NCI-H187 (cell line): ENCODE measurements at places on chromosomes 4 and X.
A peak's percentile ranks its signal among the peaks of the same experiment; 100 is the strongest.

- DNase-seq: no peak
Measured at GRCh38 chrX:35251226-35251625, 308.6 kb downstream of the FAM47B start.

DNA sequence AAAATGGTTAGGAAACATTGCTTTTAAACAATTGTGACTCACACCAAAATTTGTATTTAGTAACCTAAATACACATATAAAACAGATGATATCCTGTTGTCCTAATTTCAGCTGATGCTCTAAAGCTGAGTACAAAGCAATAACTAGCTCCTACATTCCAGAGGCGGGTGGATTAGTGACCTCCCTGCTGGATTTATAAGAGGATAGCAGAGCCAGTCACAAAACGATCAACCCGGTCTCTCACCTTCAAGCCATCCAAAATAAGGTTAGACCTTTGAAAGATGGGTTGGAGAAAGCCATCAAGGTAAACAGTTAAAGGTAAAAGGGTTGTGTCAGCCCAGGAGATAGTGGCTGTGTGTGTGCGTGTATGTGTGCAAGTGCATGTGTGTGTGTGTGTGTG is 43.2 kb upstream of the SFRP2 start:
- no peak for DNase-seq

- DNase-seq: no peak
Measured at GRCh38 chr4:16682975-16683374, 215.5 kb downstream of the LDB2 start.

GRCh38 chr4:78777576-78777940 is 1.4 kb downstream of the BMP2K start:
- no peak for DNase-seq

- peak; percentile 8 for DNase-seq
Measured at GRCh38 chrX:54043541-54044125, 640 bp downstream of the PHF8 start.

GRCh38 chr4:124178449-124179021 is 534.0 kb downstream of the ANKRD50 start:
- DNase-seq: no peak

DNA sequence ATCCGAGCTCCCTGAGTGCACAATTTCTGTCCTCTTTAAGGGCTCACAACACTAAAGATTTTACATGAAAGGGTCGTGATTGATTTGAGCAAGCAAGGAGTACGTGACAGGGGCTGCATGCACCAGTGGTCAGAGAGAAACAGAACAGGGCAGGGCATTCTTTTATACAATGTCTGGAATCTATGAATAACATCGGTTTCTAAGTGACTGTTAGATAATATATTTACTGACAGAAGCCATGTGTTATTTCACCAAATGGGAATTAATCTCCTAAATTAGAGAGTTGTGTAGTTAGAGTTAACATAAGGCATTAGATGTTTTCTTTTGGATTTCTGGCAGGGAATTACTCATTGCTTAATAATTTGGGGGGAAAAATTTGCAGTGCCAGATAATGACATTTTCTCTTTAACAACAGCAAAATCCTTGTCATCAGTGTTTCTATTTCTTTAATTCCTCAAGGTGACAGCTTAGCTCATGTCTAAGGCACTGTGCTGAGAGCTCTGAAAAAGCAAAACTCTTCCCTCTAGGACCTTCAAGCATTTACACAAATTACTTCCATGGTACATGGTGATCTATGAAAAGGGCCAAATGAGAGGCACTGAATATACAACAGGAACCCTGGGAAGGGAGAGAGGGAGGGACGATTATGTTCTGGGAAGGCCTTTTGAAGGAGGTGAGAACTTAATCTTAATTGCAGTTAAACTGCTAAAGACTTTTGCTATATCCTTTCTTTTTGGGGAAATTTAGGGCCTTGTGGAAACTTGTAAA is 145.0 kb downstream of the RTL3 start:
- no peak for DNase-seq

GRCh38 chr4:166493924-166494345 is 620.9 kb downstream of the TLL1 start:
- no peak for DNase-seq

DNA sequence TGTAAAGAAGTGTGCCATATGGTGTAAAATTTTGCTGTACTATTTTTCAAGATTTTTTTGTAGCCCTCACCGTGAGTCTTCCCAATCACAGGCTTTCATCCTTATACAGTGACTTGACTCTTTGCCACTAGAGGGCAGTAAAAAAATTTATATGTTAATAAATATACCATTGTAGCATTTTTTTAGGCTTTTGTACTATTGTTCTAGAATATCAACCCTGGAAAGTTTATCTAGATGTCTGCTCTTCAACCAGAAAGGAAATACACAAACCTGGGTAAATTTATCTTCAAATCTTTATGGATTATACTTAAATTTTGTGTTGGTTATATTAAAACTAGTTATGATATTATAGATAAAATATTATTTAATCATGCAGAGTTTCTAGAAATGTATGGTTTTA is 235.3 kb downstream of the TENM3 start:
- no peak for DNase-seq

GRCh38 chrX:102866981-102867656 is 70.0 kb upstream of the RAB40AL start:
- no peak for DNase-seq

- DNase-seq: no peak
Measured at GRCh38 chrX:115399306-115399705, 109.8 kb downstream of the LUZP4 start.

DNA sequence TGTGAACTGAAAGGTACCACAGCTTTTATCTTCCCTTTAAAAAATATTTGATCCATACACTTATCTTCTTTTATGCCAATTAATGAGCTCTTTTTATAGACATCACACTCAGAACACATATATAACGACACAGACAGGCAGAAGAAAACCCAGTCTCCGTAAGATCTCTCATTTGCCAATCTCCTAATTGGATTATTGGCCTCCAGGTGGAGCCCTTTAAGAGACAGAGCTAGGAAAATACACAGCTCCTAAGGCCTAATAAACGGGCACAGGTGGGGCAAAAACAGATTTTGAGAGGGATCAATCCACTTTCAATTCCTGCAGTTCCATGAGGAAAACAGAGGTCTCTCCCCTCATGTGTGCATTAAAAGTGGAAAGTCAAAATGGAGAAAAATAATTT is 1495.4 kb downstream of the RPA4 start:
- DNase-seq: no peak

- no peak for DNase-seq
Measured at GRCh38 chr4:17721496-17722355, 59.7 kb downstream of the FAM184B start.

- no peak for DNase-seq
Measured at GRCh38 chrX:19535476-19535875, 20.2 kb upstream of the MAP3K15 start.

DNA sequence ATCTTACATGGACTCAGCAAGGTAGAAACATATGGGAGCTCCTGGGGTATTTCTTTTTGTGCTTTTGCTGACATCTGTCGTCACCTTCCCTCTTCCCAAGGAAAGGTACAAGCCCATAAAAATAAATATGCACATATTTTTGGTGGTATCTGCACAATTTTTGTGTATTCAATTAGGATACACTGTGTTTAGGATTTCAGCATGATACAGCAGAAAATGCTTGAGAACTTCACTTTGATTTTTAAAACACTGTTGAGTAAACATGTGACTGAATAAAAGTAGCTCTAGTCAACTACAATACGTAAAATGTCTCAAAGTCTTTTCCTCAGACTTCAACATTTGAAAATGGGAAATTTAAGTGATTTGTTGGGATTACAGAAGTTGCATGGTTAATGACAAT is 99.4 kb upstream of the SPANXC start:
- no peak for DNase-seq

- no peak for DNase-seq
Measured at GRCh38 chr4:83010111-83010521, 507 bp downstream of the LIN54 start.

DNA sequence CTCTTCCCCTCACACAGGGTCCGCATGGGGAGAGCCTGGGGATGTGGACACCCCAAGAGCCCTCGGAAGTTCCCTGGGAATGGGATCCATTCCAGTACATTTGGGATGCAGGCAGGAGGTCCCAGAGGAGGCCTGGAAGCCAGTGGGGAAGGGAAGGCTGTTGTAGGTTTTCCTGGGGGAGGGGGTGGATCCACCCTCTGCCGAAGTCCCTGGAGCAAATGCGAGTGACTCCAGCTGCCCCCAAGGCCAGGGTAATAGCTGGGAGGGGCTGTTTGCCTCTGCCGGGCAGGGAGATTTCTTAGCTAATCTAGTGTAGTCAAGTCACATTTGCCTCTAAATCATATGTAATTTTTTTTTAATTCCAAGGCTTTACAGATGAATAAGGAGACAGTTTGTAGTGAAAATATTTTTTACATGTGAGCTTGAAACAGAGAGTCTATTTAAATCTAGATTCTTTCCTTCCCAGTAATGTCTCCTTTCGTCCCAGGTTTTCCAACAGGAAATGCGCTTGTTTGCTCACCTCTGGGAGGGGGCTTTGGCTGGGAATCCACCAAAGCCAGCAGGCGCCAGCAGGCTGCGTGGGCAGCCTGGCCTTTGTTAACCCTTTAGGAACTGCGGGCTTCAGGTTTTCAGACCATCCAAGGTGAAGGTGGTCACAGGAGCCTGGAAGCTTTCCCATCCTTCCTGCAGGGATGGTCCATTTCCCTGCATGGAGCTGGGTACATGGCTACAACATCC is 26.8 kb downstream of the SH3TC1 start:
- DNase-seq: no peak

GRCh38 chrX:131060147-131060546 is 2.0 kb downstream of the ARHGAP36 start:
- DNase-seq: no peak

DNA sequence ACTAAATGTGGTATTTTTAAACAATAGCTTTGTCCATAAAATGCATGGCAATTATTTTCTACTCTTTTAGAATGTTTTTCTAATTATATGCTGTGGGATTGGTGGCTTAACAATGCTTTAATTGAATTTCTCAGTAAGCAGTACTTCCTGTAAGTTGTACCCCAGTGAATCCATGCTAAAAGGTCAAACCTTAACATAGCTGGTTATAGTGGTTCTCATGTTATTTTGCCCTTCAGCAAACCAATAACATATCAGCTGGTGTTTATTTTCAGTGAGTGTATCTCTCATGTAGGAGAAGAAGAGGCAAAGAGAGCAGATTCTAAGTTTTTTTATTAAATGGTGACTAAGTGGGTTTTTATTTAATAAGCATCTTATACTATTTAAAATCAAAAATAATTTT is 41.5 kb downstream of the BTC start:
- DNase-seq: no peak

DNA sequence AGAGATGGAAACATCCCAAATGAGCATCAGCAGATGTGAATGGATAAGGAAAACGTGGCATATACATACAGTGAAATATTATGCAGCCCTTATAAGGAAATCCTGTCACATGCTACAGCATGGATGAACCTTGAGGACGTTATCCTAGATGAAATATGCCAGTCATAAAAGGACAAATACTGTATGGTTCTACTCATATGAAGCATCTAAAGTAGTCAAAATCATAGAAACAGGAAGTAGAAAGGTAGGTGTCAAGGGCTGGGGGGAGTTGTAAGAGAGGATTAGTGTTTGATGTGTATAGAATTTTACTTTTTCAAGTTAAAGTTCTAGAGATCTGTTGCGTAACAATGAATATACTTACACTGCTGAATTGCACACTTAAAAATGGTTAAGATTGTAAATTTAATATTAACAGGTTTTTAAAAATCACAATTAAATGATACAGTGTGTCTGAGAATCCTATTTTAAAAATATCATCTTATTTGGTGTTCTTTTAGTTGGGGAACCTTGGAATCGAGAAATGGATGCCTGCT is 58.5 kb downstream of the KDM6A start:
- no peak for DNase-seq

DNA sequence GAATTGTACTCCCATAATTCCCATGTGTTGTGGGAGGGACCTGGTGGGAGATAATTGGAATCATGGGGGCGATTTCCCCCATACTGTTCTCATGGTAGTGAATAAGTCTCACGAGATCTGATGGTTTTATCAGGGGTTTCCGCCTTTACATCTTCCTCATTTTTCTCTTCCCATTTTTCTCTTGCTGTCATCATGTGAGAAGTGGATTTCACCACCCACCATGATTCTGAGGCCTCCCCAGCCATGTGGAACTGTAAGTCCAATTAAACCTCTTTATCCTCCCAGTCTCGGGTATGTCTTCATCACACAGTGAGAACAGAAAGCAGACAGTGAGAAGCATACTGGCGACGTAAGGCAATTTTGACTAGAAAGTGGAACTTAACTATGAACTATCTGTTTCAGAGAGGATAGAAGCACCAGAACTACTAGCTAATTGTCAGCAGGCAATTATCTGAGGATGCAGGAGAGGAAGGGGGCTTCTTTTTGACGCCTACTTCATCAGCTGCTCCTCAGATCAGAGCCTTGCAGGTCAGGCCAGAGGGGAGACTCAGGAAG is 8.5 kb upstream of the GPR50 start:
- DNase-seq: no peak

DNA sequence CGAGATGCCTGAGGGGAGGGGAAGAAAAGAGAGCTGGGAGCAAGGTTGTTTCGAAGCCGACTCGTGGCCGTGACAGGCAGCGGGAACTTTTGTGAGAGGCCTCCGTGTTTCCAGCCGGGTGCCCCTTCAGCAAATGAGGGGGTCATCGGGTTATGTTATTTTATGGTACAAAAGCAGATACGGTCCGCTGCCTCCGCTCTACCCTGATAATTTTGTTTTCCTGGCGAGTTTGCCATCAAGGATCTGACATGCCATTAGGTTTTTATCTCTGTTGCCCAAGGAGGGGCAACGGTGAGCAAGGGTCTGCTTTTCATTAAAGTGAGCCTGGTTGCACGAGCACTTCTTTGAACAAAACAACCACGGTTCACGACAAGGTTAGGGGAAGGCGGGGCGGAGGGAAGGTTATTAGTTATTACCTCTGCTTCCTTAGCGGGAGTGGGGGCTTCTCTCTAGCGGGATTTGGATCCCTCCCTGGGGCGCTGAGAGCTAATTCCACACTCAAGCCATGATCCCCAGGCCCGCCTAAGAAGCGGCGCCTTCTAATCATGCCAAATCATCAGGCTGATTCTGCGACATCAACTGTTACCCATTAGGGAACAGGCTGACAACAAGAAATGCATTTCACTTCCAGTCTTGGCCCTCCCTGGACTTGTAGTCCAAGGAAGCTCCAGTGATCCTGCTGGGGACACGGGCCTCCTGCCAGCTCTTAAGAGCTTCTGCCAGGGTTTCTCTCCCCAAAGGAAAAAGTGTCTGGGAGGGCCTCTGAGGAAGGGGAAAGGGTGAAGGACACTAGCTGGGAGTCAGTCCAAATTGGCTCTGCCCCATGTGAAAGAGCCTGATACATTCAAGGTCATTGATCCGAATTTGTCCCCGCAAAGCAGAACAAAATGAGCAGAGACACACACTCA is 617.7 kb downstream of the MID1IP1 start:
- no peak for DNase-seq

- no peak for DNase-seq
Measured at GRCh38 chrX:132918523-132918922, 39.9 kb downstream of the HS6ST2 start.

GRCh38 chrX:135973025-135973547 is 702 bp downstream of the MMGT1 start:
- DNase-seq: no peak

DNA sequence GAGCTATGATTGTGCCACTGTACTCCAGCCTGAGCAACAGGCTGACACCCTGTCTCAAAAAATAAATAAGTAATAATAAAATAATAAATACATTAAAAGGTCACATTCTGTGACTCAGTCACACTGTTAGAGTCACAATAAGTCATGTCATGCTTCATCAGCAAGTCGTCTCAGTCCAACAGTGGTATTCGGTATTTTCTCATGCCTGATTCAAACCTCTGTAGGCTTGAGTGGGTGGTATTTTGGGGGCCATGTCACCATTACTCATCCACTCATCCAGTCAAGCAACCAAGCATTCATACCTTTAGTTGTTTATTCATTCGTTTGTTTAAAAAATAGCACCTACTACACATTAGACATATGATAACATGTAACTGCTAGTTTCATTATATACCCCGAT is 46.9 kb downstream of the SUPT20HL2 start:
- no peak for DNase-seq
